ENCODE measurements at places on chromosomes 2 and 18.

DNA sequence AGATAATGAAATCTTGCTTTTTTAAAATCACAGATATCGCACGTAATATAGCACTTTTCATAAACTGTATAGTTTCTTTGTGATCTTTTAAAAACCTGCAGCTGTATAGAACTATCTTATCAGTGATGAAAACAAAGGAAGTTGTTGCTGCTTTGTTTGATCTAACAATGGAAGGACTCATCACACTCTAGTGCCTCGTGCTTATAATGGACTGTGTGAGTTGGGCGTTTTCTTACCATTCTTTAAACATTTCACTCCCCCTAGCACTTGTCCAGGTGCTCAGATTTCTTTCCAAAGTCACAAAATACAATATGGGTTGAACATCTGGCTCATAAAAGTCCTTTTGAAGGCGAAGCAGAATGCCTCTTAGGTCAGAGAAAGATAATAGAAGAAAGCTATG lies 94.8 kb upstream of the SPATS2L start:
- no peak for DNase-seq

DNA sequence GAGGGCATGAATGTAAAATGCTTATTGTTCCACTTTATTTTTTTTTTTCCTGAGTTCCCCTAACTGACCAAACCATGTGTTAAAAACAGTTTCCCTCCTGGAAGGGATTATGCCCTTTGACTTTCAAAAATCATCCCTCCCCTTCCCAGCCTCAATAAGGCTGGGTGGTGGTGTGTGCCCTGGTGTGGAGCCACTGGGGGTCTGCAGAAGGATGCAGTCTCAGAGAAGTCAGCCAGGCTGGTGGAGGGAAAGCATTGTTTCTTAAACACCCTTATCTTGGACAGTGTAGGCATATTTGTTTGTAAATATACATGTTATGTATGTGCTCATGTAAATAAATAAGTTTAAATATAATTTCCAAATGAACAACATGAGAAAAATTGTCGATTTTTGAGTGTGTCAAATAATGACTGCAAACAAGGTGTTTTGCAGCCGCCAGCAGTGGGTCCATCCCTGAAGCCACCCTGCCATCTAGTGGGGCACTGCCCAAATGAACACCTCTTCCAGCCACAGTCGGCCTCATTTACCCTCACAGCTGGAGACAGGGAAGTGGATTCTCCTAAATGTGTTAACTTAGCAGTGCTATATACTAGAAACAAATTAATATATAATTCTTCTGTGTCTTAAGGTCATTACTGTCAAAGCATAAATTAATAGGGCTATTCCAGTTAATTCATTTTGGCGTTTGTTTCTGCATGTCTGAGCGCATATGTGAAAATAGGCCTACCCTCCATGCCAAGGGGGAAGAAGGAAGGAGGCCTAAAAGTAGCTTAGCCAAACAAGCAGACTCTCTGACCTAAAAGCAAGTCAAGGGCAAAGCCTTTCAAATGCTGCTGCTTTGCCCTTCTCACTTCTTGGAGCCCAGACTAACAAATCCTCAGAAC lies 209.6 kb upstream of the PIK3C3 start:
- DNase-seq = peak; percentile 52

DNA sequence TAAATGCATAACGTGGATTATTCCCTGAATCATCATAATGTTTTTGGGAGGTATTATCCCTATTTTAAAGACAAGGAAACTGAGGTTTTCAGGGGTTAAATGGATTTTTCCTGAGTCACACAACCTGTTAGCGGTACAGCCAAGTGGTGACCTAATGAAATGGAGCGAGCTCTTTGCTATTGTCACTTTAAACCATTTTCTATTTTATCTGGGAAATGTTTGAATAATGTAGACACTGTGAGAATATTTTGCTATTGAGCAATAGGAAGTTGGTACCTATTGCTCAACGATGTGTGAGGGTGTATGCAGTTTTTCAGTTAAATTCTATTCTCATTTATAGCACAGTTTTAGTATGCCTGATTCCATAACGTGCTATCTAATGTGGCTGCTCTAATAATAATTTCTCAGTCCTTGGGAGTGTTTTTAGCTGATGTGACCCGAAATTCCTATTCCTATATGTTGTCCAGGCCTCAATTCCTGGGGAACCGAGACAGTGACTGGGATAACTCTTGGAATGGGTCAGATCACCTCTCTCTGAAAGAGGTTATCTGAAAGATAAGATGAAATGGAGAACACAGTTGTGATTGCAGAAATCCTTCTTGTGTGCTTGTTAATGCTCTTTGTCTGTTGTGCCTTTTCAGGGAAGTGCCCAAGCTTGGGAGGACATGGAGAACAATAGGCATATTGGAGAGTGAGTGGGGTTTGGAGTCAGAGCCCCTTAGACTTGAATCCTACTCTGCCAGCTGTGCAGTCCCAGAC lies 38.4 kb downstream of the ABCB11 start:
- no peak for DNase-seq

- DNase-seq = no peak
Measured at GRCh38 chr2:37906131-37906530, 19.0 kb upstream of the RMDN2 start.

- DNase-seq = no peak
Measured at GRCh38 chr2:168596881-168597655, 141.0 kb downstream of the CERS6 start.

GRCh38 chr2:221999717-222000116 lies 299.1 kb downstream of the PAX3 start:
- no peak for DNase-seq

GRCh38 chr2:105410554-105410953 lies 11.7 kb upstream of the FHL2 start:
- no peak for DNase-seq
